ENCODE measurements at places on chromosomes 7 and 10. TPM values are rescaled to one million over a fixed set of nuclear protein-coding genes. Genes with fewer than 3 reads are reported as not detected.
A peak's percentile ranks its signal among the peaks of the same experiment; 100 is the strongest.

Gene GPR26
- not detected for total RNA-seq

DNA sequence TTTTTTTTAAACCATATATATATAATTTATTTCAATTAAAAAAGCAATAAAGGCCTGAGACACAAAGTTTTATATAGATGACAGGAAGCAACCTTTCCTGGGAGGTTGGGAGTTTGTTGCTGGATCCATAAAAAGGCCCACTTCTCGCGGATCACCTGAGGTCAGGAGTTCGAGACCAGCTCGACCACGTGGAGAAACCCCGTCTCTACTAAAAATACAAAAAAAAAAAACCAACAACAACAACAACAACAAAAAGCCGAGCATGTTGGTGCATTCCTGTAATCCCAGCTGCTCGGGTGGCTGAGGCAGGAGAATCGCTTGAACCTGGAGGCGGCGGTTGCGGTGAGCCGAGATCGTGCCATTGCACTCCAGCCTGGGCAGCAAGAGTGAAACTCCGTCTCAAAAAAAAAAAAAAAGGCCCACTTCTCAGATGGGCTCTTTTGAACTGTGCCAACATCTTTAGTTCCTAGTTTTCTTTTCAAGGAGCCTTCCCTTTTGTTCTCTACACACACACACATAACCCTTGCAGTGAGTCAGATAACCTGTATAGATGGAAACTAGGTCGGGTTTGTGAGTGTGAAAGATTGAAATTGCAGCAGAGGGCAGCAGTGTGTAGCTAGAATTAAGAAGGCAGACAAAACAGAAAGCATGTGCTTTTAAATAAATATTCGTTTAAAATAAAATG lies 1.2 kb upstream of the SMNDC1 start:
- no peak for DNase-seq

DNA sequence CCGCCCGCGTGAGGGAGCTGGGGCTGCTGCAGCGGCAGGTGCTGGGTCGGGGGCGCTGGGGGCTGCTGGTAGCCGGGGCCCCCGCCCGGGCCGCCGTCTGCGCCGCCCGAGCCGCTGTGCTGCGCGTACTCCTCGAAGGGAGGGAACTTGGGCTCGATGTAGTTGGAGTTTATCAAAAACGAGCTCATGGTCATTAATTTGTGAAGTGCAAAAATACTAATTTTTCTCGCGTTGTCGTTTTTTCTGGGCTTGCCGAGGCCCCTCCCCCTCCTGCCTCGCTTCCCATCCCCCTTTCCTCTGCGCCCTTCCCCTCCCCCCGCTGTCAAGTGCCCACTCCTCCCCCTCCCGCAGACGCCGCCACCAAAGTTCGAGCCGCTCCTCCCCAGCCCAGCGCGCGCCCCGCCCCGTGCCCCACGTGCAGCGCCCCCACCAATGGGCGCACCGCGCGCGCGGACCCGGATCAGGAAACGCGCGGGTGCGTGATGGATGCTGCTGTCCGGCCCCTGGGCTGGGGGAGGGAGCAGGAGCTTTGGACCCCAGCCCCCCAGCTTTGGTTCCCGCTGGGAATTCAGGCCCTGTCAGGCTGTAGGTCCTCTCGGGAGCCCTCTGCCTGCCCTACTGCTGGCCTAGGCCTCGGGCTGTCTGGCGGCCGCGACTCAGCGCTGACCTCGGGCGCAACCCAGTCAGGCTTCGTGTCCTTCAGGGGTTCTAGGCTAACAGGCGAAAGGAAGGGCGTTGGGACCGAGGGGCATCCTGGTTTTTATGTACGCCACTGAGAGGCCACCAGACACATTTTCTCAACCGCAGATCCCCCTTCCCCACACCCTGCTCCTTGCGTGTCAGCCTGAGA lies at the start of gene HOXA4:
TSS of gene HOXA4 (minus strand) at position 218 of the 850 bp plus-strand sequence. CDS start at position 194, 24 bp downstream.
- peak; percentile 89 for DNase-seq

- DNase-seq: no peak
Observed at GRCh38 chr10:80163741-80164341, 31.3 kb downstream of the PLAC9 start.

GRCh38 chr10:4498711-4499251 lies 327.2 kb upstream of the AKR1E2 start:
- DNase-seq: no peak

Data from lower lobe of right lung (tissue), 2 donors.